Dermis microvascular lymphatic vessel endothelial cell (primary cell): ENCODE measurements at places on chromosomes 7 and 10.
A peak's percentile ranks its signal among the peaks of the same experiment; 100 is the strongest.

GRCh38 chr10:94042001-94042833, 48.5 kb downstream of the PLCE1 start:
- no peak for DNase-seq

GRCh38 chr10:48694371-48695030, 9.8 kb downstream of the WDFY4 start:
- no peak for DNase-seq

- DNase-seq = peak; percentile 63
These were observed 119.5 kb downstream of the CPED1 start for GRCh38 chr7:121107923-121108498.

GRCh38 chr7:38932509-38933168, 23.6 kb upstream of the VPS41 start:
- DNase-seq = peak; percentile 20

DNA sequence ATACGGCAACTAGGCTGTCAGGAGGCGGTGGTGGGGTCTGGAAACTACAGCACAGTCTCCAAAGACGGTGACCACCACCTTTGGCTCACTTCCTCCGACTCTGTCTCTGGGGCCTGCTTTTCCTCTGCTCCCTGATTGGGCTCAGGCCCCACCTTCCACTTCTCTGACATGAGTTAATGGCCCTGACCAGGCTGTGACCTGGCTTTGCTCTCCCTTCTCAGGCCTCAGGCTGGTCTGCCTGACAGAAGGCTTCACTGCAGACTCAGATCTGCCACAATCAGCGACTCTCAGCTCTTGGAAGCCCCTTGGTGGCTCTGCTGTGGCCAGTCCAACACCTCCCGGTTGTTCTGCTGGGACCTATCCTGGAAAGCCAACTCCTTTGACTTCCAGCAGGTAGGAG, 7.7 kb downstream of the STYXL1 start:
- no peak for DNase-seq

- no peak for DNase-seq
These were observed 100.9 kb upstream of the DDC start for GRCh38 chr7:50666124-50666496.

DNA sequence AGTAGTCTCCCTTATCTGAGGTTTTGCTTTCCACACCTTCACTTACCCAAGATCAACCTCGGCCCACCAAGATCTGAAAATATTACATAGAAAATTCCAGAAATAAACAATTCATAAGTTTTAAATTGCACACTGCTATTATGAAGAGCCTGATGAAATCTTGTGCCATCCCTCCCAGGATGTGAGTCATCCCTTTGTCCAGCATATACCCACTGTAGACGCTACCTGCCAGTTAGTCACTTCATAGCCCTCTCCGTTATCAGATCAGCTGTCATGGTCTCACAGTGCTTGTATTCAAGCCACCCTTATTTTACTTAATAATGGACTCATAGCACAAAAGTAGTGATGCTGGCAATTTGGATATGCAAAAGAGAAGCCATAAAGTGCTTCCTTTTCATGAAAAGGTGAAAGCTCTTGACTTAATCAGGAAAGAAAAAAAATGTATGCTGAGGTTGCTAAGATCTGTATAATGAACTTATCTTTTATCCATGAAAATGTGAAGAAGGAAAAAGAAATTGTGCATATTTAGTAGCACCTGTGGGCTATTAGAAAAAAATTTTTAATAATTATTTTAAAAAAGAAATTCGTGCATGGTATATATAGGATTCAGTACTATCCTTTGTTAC, 9.8 kb upstream of the MRPS16 start:
- DNase-seq = no peak

- DNase-seq = peak; percentile 12
These were observed 37.2 kb upstream of the TARP start for GRCh38 chr7:38310591-38311101.

- DNase-seq = no peak
These were observed 22.4 kb downstream of the PPP1R3C start for GRCh38 chr10:91610444-91610843.

GRCh38 chr7:99920149-99920548, 819 bp upstream of the TRIM4 start:
- no peak for DNase-seq

DNA sequence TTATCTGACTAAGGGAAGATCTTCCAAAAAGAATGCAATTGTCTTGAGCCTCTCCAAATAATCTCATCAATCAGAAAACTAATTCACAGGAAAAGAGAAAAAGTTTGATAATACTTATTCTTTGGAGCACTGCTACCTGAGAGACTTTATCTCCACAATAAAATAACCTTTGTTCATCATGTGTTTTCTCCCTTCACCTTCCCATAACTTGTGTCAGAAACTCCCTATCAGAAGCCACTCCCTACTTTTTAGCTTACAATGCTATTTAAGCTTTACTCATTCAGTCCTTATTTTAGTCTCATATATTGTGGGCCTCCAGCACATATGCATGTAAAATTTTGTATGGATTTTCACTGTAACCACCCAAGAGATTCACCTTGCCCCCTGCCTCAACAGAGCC, 998 bp downstream of the CYP3A43 start:
- DNase-seq = no peak

DNA sequence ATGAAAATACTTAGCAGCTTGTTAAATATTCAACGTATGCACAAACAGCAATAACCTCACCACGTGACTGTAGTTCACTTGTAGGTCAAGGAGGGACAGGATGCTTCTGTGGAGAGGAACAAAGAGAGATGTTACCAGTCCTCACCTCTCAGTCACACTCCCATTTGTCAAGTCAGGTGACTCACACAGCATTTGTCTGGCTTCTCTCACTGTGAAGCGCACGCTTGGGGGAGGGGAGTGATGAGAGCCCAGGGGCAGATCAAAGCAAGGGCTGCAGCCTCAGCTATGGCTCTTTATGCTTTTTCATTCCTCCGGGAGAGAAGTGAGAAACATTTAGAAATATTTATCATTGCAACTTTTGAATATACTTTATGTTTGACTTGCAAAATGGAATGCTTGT, 2.9 kb upstream of the RBM20 start:
- no peak for DNase-seq

- no peak for DNase-seq
These were observed 84.5 kb downstream of the ATXN7L1 start for GRCh38 chr7:105791926-105792325.

DNA sequence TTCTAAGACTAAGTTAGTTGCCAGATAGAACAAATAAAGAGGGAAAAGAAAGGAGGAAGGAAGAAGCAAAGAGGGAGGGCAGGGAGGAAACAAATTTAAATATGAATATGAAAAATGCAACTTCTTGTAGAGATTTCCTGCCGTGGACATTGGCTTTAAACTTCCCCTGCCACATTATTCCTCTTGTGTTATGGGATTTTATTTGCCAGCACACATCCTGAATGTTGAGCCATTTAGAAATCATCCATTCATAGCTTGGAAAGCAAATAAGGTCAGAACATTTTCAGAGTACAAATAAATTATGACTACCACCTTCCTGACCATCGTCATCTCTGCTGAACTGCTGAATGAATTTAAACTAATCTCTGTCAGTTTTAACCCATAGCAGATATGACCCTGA, 911.9 kb upstream of the LRRN3 start:
- DNase-seq = no peak

- no peak for DNase-seq
These were observed 25.2 kb upstream of the ASL start for GRCh38 chr7:66050337-66050957.

GRCh38 chr7:27890205-27890849, 150.4 kb downstream of the TAX1BP1 start:
- no peak for DNase-seq

- no peak for DNase-seq
These were observed 50.0 kb upstream of the PITRM1 start for GRCh38 chr10:3222626-3223025.

DNA sequence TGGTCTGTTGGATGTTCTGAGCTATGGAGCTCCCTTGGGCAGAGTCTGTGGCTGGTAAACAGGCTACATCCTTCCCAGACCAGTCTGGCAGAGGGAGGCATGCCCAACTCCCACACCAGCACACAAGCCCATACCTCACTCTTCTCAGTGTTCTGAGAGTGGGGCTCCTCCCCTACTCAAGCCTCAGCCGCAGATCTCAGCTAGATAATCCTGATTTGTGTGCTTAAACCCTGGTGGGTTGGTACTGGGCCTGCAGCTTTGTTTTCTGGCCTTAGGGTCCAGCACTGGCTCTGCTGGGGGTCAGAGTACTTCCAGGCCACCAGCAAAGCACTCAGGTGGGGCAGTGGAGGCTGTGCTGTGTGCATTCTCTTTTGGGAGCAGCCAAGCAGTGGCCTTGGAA, 70.4 kb downstream of the MGAM2 start:
- no peak for DNase-seq

DNA sequence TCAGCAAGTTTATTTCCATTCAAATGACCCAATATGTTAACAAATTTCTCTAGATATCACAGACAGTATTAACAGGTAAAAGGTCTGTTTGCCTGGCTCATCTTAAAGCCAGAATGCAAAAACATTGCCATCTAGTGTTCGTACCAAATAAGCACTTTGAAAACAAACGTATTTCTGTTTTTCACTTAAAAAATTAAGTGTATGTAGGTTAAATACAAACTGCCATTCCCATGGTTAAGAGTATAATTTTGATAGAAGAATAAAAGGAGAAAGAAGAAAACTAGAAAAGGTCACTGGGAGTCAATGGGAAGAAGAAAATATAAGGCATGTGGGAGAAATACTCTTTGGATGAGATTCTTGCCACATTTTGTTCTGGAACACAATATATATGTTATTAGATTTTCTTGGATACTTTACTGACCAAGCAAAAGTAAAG, 51.0 kb downstream of the ORC5 start:
- DNase-seq = peak; percentile 61

DNA sequence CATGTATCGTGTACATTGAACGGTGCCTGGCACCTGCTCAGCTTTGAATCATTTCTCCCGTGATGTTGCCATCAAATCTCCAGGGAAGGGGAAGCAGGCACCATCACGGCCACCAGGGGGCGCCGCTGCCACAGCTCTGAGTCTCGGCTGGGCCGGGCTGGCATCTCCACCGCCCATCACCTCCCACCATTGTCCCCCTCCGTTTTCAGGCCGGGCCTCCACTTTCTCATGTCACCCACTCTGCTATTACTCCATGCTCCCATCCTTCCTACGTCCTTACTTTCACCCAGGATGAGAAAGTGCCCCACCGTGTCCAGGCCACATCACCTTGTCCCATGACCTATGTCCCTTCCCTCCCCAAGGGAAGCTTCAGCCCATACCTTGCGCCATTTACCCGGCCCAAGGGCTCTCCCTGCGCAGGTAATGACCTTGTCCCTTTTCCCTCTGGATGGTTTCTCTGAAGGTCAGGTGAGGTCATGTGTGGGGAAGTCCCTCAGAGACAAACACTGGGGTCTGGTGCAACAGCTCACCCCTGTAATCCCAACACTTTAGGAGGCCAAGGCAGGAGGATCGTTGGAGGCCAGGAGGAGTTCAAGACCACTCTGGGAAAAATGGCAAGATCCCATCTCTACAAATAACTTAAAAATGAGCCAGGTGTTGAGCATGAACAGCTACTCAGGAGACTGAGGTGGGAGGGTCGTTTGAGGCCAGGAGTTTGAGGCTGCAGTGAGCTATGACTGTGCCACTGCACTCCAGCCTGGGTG, 31.8 kb upstream of the OCM2 start:
- peak; percentile 25 for DNase-seq

- no peak for DNase-seq
These were observed 170.5 kb downstream of the SEPTIN7 start for GRCh38 chr7:35971133-35971891.

- DNase-seq = no peak
These were observed 2.5 kb downstream of the GRK5 start for GRCh38 chr10:119209736-119210355.

GRCh38 chr10:65571011-65571570, 1354.7 kb upstream of the LRRTM3 start:
- DNase-seq = no peak

DNA sequence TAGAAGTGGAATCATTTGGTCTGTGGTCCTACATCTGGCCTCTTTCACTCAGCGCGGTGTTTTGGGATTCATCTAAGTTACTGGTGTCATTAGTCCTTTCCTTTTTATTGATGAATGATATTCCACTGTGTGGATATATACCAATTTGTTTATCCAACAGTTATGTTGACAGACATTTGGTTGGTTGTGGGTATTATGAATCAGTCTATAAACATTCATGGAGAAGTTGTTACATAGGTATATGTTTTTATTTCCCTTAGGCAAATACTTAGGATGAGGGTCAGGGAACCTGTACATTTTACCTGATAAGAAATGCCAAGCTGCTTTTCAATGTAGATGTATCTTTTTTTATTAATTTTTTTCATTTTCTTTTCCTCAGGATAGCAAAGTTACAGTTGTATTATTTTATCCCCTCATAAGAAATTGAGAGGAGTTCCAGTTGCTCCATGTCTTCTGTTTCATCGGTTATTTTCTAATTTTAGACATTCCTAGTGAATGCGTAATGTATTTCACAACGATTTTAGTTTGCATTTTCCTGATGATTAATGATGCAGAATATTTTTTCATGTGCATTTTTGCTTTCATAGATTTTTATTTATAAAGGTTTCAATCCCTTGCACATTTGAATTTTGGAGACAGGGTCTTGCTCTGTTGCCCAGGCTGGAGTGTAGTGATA, 203.8 kb upstream of the SH2B2 start:
- DNase-seq = no peak

DNA sequence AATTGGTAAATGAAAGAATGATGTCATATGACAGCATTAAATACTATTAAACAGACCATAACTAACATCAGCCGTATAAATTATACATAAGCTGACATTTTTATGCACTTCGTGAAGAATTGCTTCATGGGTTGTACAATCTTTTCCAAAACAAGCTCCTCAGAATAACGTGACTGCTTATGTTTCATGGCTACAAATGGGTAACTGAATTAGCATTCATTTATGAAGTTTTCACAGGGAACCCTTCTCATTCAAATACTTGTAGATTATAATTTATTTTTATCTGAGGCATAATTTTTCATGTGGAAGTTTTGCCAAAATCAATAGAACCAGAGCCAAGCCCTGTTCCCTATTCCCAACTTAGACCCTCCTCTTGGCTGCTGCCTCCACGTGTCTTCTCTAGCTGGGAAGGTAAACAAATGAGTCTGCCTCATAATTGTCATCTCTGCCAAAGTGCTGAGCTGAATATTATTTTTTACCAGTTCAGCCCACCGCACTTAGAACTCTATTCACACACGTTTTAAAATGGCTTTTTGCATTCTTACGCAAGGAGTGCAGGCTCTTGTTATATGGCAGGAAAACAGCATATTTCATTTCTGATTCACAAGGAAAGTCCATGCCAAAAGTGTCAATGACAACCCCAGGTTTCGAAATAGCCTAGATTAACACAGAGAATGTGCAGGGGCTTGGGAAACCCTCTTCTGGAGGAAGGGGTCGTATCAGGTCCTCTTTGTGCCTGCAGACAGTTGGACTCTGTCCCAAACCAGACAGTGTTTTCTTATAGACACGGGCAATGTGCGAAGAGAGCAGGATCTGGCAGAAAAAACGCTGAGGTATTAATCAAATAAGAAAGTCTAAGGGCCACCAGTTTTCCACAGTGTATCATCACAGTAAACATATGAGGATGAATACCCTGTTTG, 370.7 kb upstream of the MGMT start:
- peak; percentile 92 for DNase-seq

GRCh38 chr7:17027789-17028152, 146.0 kb upstream of the AGR3 start:
- DNase-seq = no peak
